ENCODE measurements at places on chromosomes 2 and 18. TPM values are rescaled to one million over a fixed set of nuclear protein-coding genes. Genes with fewer than 3 reads are reported as not detected.

The PPP1R7 gene
- total RNA-seq = 40.9 TPM

The RBM43 gene
- 1.3 TPM for total RNA-seq

DNA sequence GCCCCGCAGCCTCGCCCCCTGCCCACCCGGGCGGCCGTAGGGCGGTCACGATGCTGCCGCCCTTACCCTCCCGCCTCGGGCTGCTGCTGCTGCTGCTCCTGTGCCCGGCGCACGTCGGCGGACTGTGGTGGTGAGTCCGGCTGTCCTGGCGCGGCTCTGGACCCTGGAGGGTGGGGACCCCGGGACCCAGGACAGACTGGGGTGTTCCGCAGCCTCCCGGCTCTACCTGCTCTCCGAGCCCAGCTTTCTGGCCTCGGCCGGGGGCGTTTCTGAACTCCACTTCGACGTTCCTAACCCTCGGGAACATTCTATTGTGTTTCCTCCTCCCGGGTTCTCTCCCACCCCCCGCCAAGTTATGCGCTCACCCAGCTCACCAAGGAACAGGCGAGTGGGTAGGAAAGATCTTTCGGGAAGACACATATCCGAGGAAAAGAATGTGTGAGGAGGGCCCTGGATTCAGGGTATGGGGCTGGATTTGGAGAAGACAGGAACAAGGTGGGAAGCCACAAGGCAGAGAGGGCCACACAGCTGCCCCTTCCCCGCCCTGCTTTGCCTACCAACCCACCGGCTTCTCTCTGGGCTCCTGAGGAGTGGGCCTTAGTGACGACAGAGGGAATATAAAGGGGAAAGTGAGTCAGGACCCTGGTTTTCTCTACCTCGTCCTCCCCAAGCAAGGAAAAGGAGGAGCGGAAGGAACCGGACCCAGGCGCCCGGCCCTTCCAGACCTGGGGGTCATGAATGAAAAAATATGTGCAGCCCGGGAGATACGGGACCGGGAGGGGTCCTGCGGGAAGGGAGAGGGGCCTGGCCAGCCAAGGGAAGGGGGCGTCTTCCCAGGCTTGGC is 605 bp downstream of the WNT6 start:
- DNase-seq = no peak

DNA sequence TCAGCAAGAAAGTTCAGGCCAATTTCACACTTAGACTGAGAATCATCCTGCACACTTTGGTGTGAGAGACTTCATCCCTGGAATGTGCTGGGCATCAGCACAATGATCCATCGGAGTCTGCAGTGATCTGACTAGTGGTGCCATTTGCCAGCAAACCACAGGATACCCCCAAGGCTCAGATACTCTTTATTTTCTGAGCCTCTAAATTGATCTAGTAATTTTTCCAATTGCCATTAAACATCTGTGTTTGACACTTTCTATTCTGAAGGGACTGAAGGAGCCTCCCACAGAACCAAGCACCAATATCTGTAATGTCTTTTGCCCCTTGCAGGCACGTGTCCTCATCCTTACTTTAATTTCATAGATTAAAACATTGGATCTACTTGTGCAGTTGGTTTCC is 485.3 kb upstream of the SMIM21 start:
- no peak for DNase-seq

DNA sequence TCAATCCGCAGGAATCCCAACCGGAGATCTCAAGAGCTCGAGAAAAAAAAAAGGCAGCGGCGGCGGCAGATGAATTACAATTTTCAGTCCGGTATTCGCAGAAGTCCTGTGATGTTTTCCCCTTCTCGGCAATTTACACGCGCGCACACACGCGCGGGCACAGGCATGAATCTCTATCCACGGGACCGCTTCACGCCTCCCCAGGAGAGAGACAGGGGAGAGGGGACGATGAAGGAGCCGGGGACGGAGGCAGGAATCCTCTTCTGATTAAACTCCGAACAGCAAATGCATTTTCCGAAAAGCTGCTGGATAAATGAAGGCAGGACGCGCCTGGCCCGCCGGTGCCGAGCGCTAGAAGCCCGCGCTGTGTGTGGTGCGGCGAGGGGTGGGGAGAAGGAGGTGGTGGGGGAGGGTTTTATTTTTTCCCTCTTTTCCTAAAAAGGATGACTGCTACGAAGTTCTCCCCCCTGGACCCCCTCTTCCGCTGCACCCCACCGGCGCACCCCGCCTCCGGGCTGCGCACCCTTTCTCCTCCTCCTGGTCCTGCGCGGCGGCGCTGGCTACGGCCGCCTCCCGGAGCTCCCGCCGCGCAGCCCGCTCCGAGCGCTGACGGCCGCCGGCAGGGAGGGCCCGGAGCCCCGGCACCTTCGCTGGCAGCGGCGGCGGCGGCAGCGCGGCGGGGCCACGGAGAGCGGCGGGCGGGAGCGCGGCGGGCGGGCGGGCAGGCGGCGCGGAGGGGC is at the start of gene BCL2:
TSS of gene BCL2 (minus strand) at position 387 of the 740 bp plus-strand sequence.
- no peak for DNase-seq

DNA sequence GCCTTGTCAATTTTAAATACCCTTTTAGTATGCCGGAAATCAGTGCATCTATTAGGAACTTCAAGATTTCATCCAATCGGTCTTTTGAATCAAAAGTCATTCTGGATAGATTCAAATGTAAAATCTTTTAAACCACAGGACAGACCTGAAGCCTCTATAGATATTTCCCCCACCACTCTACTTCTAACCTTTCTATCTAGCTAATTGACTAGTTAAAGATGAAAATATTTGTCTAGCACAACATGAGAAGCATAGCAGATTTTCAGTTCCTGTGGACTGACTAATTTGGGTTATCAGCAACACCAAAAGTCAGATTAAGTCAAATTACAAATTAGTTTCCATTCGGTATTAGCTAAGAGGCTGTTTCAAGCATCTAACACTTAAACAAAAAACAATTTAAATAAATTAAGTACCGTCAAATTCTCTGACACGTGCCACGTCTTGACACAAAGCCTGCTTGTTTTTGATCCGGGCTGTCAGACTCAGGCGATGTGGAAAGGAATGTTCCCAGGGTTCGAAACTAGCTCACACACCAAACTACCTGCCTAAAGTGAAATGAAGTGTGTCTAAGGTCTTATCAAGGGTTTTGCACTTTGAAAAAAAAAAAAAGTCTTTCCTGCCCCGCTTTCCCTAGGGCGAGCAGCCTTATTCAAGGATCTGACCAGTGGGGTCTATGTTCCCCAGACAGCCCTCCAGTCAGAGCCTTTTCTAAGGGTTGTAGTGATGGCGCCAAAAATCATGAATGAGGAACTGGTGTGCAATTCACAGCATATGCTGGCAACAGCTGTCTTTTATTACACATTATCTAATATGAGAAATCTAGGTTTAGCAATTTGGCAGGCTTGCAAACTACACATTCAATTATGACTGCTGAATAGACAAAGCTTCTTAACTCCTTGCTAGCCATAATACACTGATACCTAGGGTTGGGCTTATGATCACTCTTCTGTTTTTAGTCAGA is 4.7 kb downstream of the CYTIP start:
- DNase-seq = peak; percentile 61

All from stomach (tissue), 19 donors.